ENCODE measurements at places on chromosomes 7 and 10.

- DNase-seq = no peak
Measured at GRCh38 chr7:151601521-151602305, 82.0 kb upstream of the RHEB start.

GRCh38 chr7:112610636-112611035 lies 129.8 kb downstream of the LSMEM1 start:
- no peak for DNase-seq

DNA sequence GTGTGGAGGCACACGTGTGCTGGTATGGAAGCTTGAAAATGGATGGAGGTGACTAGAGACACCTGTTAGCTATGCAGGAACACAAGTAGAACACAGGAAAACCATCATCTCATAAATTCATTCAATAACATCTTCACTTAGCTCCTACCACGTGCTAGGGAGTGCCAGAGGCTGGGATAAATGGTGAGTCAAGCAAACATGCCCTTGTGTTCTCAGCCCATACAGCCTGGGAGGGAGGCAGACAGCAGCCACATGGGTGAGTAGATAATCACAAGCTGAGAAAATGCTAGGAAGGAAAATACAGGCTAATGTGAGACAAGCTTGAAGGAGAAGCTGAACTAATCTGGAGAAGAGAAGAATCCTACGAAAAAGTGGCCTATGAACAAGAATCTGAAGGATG lies 468.0 kb upstream of the ZMIZ1 start:
- no peak for DNase-seq

DNA sequence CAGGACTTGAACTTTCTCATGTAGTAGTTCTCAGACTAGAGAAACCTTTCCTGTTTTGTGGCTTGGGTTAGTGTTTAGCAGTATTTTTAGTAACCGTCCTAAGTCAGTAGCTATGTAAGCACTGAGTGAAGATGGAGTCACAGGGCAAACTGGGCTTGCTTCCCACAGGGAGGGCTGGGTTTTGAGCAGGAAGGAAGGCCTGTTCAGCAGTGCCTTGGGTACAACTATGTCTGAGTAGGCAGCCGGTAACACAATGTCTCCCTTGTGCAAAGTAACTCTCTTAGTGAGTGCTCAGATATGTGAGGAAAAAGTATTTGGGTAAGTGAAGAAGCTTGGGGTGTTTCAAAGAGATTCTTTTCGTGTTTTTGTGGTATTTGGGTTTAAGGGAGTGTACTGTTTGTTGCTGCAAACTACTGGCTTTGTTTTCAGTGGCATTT lies 96.4 kb downstream of the CCSER2 start:
- peak; percentile 14 for DNase-seq

GRCh38 chr10:132166216-132166950 lies 20.4 kb upstream of the DPYSL4 start:
- peak; percentile 3 for DNase-seq

DNA sequence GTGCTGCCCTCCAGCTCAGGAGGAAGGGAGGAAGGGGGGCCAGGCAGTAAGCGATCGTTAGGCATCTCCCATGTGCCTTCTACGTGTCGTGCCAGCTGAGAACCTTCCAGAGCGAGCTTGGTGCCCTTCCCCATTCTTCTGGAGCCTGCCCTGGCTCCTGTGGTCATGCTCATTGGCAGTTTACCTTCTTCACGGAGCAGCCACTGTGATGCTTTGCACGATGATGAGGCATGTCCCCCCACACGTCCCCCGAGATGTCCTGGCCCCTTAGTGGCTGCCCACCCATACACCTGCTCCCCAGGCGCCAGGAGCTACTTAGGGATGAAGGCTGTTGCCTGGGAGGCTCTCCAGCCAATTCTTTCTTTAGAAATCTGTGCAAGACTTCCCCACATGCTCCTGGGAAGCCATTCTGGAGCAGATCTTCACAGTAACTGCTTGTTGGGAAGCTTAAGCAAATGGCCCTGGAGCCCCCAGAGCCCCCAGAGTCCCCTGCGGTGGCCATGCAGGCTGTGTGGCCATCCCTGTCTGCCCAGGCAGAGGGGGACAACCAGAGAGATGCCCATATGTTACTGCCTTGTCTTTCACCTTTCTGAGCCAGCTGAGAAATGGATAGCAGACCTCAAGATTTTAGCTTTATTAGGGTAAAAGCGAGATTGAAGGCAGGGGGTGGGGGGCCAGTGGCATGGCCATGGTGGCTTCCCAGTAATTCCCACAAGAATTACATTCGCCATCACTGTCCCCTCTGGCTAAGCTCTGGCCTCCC lies 199.0 kb downstream of the EBF3 start:
- DNase-seq = no peak

DNA sequence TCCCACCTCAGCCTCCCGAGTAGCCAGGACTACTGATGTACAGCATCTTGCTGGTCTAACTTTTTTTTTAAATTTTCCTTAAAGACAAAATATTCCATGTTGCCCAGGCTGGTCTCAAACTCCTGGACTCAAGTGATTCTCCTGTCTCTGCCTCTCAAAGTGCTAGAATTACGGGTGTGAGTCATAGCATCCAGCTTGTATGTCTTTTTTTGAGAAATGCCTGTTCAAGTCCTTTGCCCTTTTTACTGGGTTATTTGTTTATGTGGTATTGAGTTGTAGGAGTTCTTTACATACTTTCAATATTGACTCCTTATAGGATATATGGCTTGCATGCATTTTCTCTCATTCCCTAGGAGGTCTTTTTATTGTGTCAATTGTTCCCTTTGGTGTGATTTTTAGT lies 486.4 kb downstream of the MAGI2 start:
- DNase-seq = no peak

DNA sequence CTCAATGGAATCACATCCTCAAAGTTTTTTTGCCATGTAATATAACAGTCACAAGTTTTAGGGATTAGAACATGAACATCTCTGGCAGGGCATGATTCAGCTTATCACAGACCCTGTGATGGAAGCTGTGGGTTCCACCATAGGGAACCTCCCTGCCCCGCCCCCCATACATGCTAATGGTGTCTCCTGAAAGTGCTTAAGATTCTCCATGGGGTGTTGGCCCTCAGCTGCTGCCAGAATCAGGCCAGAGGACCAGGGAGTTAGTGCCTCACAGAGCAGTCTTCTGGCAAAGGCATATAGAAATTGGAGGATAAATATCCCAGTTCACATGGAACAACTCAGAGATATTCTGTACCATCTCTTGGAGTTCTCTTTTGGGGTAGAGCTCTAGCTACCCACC lies 119.4 kb downstream of the RAB11FIP2 start:
- peak; percentile 16 for DNase-seq

DNA sequence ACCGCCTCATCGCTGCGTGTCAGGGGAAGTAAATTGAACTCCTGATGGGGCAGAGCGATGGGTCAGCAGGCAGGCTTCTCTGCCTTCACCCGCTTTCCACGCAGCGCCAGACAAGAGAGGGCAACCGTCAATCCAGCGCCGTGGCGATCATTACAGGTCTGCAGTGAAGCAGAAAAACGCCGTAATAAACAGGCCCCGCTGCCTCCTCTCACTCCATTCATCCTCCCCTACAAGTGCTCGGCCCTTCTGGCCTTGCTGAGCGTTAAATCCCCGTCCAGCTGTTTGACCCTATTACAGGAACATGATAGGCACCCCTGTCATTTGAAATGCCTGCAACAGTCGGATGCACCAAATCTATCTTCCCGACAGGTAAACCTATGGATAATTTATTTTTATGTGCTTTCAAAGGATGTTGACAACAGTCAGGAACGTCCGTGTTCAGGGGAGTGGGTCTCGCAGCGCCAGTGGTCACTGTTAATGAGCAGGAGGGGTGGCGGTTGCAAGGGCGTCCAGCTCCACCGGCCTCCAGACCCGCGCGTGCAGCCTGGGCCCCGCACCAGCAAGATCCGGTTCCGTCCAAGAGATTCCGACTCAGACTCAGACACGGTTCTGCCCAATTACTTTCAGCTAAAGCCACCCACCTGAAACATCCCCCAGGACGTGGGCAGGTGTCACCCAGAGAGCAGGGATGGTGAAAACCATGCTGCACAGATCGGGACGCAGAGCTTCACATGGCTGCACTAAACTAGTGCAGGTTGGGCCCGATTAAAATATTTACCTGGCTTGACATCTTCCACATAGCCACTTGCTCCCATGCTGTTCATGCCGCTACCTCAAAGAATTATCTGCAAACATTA lies 508.0 kb upstream of the MGMT start:
- no peak for DNase-seq

GRCh38 chr7:17620566-17620965 lies 319.7 kb downstream of the SNX13 start:
- no peak for DNase-seq

DNA sequence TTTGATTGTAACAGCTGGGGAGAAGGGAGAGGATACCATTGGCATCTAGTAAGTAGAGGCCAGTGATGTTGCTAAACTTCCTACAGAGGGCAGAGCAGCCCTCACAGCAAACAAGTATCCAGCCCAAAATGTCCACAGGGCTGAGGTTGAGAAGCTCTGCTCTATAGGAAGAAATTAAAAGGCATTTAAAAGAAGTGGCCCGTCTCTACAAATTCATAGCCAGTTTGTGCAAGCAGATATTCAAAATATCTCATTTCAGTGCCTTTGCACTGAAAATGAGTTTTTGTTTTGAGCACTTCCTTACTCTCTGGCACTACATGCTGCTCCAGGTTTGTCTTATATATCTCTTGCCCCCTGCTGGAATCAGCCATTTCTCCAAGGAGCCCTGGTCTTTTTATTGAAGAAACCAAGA lies 330.0 kb downstream of the BBS9 start:
- DNase-seq = peak; percentile 26

DNA sequence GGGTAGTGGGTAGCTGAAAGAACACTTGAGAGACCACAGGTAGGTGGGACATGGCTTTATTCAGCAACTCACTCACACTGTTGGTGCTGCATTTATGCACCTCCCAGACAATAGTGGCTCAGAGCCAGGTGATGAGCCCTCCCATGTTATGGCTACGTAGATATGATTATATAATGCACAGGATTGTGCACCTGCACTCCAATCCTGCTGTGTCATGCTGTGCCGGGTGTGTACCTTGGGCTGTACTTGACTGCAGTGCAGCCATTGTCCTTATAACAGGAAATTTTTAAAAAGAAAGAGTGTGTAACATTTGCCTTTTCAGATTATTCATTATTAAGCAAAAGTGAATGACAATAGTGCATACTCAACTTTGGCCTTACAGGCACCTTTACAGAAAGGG lies 366.1 kb upstream of the BMPER start:
- no peak for DNase-seq

DNA sequence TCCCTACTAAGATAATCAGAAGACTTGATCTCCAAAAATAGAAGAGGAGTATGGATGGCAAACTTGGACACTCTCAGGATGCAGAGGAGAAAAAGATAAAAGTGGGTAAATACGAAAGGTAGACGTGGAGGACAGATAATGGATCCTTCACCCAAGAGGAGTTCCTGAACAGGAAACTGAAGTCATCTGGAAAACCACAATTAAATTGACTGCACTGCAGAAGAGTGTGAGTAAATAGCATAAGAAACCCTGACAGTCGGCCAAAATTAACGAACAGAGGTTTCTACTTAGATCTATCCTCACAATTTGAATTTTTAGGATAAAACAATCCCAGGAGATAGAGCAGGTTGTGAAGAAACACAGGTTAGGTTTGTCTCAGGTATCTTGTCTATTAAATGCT lies 70.5 kb downstream of the SDK1 start:
- no peak for DNase-seq

GRCh38 chr10:360653-361052 lies 225.4 kb downstream of the ZMYND11 start:
- no peak for DNase-seq

DNA sequence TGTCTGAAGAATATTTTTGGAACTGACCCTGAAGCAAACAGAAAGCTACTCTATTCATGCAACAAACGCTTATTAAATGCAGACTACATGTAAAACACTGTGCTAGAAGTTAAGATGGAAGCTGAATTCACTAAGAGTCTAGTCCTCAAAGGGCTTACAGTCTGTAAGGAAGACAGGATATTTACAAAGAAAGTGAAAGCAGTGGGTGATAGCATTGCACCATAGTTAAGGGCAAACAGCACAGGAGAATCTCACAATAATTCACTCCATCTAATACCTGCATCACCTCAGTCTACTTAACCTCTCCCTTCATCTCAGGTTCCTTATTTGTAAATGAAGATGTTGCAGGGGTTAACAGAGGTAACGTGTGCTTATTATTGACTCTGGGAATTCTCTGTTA lies 360.0 kb upstream of the AOAH start:
- no peak for DNase-seq

DNA sequence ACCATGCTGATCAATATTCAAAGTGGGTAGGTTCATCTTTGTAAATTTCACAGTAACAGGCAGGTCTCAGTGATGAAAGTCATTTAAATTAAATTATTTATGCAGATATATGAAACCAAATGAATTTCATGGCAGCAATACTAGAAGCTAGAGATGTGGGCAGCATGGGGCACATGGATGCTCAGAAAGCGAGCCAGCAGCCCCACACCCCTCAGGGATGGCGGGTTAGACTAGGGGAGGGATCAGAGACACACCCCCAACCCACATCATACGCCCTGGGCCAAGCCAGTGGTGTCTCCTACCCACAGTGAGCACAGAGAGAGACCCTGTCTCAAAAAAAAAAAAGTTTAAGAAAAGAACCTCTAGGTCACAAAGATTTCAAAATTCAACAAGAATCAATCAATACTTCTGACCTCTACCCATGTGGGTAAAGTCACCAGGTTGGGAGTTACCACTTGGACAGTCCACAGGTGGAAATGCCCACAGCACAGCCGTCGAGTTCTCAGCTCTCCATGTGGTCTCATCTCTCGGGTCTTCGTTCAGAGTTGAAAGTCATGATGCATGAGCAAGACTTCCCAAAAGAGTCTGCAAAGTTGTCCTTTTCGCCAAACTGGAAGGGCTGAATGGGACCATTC lies 79.3 kb upstream of the PPP2R2D start:
- DNase-seq = no peak

All from WTC11 (cell line).